A549 treated with GW870086 at 1 μM for 4 hours (cell line): ENCODE measurements at places on chromosomes 5 and 9. TPM values are rescaled to one million over a fixed set of nuclear protein-coding genes. Genes with fewer than 3 reads are reported as not detected.

AFAP1L1 gene
- 7.8 to 9.5 TPM (median 9.1 TPM) in 5 replicates for total RNA-seq

OMD gene
- total RNA-seq, result not detected in 5 replicates

UBE2QL1 gene
- 0.11 to 0.23 TPM (median 0.20 TPM) in 5 replicates for total RNA-seq

TMEM232 gene
- 0.19 to 0.28 TPM in 2 of 5 replicates, not detected in the others for total RNA-seq

HEXB gene
- 114 to 123 TPM (median 116 TPM) in 5 replicates for total RNA-seq
